Stimulated activated CD4-positive, alpha-beta T cell treated with anti-CD3 and anti-CD28 coated beads, Interleukin-12 subunit alpha, Interleukin-12 subunit beta, amount 100 ng/mL, for 4 hours (primary cell): ENCODE measurements at places on chromosomes 3 and 15.

GRCh38 chr15:25236861-25237155 lies 202.0 kb downstream of the UBE3A start:
- DNase-seq: no peak

DNA sequence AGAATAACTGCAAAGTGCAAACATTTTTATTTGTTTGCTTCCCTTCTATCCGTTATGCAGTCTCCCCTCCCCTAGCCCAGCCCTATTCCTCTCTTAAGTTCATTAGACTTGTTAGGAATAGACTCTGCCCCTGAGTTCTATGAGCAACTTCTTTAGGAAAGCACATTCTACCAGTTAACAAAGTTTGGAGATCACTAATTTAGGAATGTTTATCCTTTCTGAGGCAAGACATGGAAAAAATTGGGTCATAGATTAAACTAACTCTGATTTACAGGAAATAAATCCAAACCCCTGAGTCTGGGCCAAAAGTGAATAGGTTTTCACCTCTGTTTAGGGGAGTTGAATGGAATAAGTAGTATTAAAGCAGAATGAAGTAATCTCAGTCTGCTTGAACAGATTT lies 34.4 kb downstream of the C3orf80 start:
- no peak for DNase-seq

- no peak for DNase-seq
These were observed 319.4 kb upstream of the MDFIC2 start for GRCh38 chr3:70631716-70632307.

- no peak for DNase-seq
These were observed 852.6 kb downstream of the NTRK3 start for GRCh38 chr15:87403973-87404372.

DNA sequence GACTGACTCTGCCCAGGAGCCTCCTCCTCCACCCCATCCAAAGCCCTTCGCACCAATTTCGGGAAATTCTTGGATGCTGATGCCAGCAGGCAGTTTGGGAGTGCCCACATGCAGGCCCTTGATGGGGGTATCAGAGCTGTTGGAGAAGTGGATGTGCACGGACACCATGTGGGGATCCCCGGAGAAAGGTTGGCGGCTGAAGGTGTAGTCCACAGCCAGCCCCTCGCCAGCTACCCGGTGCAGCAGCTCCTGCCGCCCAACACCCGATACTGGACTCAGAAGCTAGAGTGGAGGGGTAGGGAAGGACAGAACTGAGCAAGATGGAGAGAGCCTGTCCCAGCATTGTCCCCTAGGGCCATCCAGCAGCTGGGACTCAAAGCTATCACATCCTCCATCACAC lies 15.5 kb upstream of the CPEB1 start:
- DNase-seq: no peak
